ENCODE measurements at places on chromosomes 5 and 9.

GRCh38 chr5:27308153-27308552 is 269.8 kb upstream of the CDH9 start:
- no peaks in the 10 kb centered on the region for H3K36me3 ChIP-seq
- H3K27me3 ChIP-seq: no peaks in the 10 kb centered on the region
- no peak for DNase-seq
- no peak overlapping the region for H3K4me3 ChIP-seq

DNA sequence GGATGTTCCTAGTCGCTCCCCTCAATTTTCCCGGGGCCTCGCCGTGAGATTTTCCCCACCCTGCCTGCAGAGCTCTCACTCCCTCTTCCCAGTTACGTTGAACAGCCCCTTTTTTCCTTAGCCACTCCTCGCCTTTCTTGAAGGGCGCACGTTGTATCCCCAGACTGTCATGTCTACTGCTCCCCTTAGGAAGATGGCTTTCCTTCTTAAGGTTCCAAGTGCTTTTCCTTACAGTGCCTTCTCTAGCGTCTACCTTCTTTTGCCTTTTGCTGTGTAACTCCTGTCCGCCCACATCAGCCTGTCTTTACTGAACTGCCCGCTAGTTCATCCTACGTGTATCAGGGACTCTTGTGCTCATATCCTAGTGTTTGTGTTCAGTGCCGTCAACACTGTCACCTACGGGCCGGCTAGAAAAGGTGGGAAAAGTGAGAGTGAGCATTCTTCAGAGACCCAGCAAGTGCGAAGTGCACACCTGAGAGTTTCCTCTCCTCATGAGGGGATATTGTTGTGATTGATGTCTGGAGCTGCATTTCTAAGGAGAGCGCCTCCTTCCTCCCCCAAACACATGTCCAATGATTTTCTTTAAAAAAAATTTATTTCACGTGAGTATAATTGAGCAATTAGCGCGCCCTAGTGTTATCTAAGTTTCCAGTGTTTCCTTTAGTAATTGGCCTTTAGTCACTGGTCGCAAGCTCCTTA is 764 bp downstream of the CAMLG start:
- H3K4me1 ChIP-seq: peaks cover 7% of the 10 kb centered on the region
- no peak for DNase-seq
- no peaks in the 10 kb centered on the region for H3K27me3 ChIP-seq
- H3K27ac ChIP-seq: peak overlapping the region; percentile 98
- H3K36me3 ChIP-seq: peaks cover 3% of the 10 kb centered on the region

DNA sequence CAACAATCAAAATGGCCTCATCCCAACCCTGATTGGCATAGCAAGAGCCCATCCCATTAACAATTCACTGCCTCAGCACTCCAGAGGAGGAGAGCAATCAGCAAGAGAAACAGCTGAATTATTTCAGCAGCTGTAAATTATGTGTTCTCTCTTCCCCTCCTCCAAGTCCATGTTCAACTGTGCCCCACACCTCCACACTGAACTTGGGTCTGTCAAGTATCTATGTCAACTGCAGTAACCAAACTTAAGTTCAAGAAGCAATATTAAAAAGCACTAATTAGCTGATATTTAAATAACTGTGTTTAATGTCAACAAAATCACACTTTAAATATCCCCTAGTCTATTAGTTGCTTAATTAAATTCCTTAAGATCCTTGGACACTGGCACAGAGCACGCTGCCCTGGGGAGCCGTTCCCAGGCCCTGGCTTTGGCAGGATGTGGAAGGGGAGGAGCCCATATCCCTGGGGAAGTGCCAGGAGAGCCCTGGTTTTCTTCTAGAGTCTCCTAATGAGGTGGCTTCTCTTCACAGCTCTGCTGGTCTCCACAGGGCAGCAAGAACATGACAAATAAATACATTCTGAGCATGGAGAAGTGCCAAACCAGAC is 50.6 kb downstream of the SIL1 start:
- no peaks in the 10 kb centered on the region for H3K27me3 ChIP-seq
- DNase-seq: no peak
- H3K4me1 ChIP-seq: peaks cover 29% of the 10 kb centered on the region
- H3K27ac ChIP-seq: peak overlapping the region; percentile 3
- H3K36me3 ChIP-seq: no peaks in the 10 kb centered on the region
- no peak overlapping the region for H3K4me3 ChIP-seq

- no peak overlapping the region for H3K4me3 ChIP-seq
- DNase-seq: no peak
- H3K27ac ChIP-seq: no peak overlapping the region
- H3K27me3 ChIP-seq: no peaks in the 10 kb centered on the region
Observed at GRCh38 chr5:154206311-154206710, 15.8 kb downstream of the GALNT10 start.

DNA sequence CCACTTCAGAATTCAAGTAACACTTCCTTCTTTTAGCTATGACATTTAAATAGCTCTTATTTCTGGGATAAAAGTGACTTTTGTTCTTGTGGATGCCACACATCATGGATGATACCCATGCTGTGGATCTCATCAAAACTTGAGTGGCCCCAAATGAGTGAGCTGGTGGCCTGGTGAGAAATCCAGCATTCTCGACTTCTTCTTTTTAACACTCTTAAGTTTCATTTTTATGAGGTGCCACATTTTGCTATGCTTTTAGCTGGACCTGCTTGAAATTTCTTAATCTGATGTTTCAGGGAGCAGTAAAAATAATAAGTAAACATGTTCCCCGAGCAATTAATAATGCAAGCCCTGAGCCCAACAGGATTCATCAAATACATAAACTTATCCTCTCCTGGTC is 384.8 kb upstream of the MEF2C start:
- H3K27ac ChIP-seq: no peak overlapping the region
- no peaks in the 10 kb centered on the region for H3K36me3 ChIP-seq
- no peak overlapping the region for H3K4me3 ChIP-seq
- DNase-seq: no peak

GRCh38 chr5:62538017-62538942 is 40.3 kb upstream of the LRRC70 start:
- H3K4me1 ChIP-seq: no peaks in the 10 kb centered on the region
- no peak for DNase-seq
- H3K27me3 ChIP-seq: no peaks in the 10 kb centered on the region
- no peak overlapping the region for H3K27ac ChIP-seq
- H3K4me3 ChIP-seq: no peak overlapping the region

DNA sequence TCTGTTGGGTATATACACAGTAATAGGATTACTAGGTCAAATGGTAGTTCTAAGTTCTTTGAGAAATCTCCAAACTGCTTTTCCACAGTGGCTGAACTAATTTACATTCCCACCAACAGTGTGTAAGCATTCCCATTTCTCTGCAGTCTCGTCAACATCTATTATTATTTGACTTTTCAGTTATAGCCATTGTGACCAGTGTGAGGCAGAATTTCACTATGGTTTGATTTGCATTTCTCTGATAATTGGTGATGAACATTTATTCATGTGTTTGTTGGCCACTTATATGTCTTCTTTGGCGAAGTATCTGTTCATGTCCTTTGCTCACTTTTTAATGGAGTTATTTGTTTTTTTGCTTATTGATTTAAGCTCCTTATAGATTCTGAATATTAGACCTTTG is 596.2 kb upstream of the DAB2 start:
- no peaks in the 10 kb centered on the region for H3K4me1 ChIP-seq
- no peaks in the 10 kb centered on the region for H3K36me3 ChIP-seq
- no peaks in the 10 kb centered on the region for H3K27me3 ChIP-seq
- no peak overlapping the region for H3K4me3 ChIP-seq
- no peak overlapping the region for H3K27ac ChIP-seq

- no peaks in the 10 kb centered on the region for H3K4me1 ChIP-seq
- no peak overlapping the region for H3K4me3 ChIP-seq
- DNase-seq: no peak
- no peak overlapping the region for H3K27ac ChIP-seq
- H3K36me3 ChIP-seq: no peaks in the 10 kb centered on the region
Observed at GRCh38 chr5:30156156-30156555, 1037.3 kb upstream of the CDH6 start.

- peaks cover 9% of the 10 kb centered on the region for H3K4me1 ChIP-seq
- H3K36me3 ChIP-seq: no peaks in the 10 kb centered on the region
- H3K27me3 ChIP-seq: no peaks in the 10 kb centered on the region
- H3K4me3 ChIP-seq: no peak overlapping the region
Observed at GRCh38 chr5:153623751-153624450, 133.4 kb downstream of the GRIA1 start.

- no peak overlapping the region for H3K4me3 ChIP-seq
- H3K36me3 ChIP-seq: no peaks in the 10 kb centered on the region
- H3K27ac ChIP-seq: no peak overlapping the region
- H3K27me3 ChIP-seq: no peaks in the 10 kb centered on the region
Observed at GRCh38 chr5:56429110-56429561, 196.0 kb upstream of the ANKRD55 start.

- no peak overlapping the region for H3K27ac ChIP-seq
- H3K27me3 ChIP-seq: no peaks in the 10 kb centered on the region
- no peaks in the 10 kb centered on the region for H3K36me3 ChIP-seq
- DNase-seq: no peak
- H3K4me1 ChIP-seq: no peaks in the 10 kb centered on the region
Observed at GRCh38 chr5:55763746-55764420, 26.0 kb downstream of the DDX4 start.

DNA sequence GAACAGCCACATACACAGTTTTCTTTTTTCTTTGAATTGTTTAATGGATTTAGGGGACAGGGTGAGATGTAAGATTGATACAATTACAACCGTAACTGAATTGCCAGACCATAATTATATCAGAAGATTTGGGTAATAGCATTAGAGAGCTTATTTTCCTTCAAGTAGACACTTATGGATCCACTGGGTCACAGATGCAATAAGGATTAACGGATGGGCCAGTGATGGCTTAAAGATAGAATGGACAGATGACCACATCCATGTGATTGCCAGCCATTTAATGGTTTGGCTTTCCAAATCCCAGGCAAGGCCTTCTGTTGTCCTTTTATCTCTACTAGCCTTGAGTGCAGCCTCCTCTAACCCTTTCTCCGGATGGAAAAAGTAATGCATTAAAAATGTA is 94.7 kb upstream of the NUDT12 start:
- no peaks in the 10 kb centered on the region for H3K36me3 ChIP-seq
- no peaks in the 10 kb centered on the region for H3K4me1 ChIP-seq
- H3K27ac ChIP-seq: no peak overlapping the region
- H3K4me3 ChIP-seq: no peak overlapping the region

- H3K4me3 ChIP-seq: no peak overlapping the region
- H3K36me3 ChIP-seq: no peaks in the 10 kb centered on the region
- no peak for DNase-seq
- H3K4me1 ChIP-seq: no peaks in the 10 kb centered on the region
Observed at GRCh38 chr9:75397836-75398235, 309.5 kb downstream of the OSTF1 start.

DNA sequence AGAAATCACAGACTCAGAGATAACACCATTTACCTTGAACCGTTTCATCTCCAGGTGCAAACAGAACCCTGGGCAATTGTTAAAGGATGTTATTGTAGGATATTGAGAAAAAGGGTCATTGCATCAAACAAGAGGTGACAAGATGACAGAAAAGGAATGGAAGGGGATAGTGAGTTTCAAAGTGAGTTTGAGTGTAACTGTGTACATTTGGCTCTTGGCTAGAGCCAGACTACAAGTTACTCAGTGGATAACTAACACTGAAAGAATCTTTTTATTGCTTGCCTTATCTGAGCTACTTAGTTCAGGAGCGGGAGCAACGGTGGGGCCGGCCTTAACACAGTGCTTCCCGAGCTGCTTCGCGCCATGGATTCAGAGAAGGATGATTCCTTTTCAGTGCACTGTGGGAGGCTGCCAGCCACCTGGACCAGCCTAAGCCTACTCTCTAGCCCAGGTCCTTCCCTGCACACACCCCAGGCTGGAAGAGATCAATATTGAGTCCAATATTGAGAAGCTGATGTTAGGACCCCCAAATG is 193.4 kb downstream of the ATPSCKMT start:
- no peak overlapping the region for H3K27ac ChIP-seq
- H3K36me3 ChIP-seq: no peaks in the 10 kb centered on the region
- no peaks in the 10 kb centered on the region for H3K4me1 ChIP-seq

DNA sequence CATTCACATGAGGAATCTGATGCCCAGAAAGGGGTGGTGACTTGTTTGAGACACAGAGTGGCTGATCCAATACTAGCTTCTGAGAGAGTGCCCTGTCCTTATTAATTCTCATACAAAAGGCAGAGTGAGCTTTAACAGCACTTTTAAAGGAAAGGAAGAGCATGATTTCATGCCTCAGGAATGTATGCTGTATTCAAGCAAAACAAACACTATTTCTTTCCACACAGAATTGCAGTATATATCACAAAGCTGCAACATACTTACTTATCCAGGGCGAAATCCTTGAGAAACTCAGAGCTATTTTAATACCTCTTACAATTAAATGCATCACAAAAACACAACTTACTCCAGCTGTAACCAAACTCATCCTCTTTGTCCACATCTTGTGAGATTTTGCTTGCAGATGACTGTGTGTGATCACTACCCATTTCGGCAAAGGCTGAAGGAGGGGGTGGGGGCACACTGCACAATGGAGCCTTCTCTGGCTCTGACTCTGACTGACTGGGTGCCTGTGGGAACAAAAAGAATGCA is 139.8 kb downstream of the MPDZ start:
- no peak overlapping the region for H3K27ac ChIP-seq
- H3K4me3 ChIP-seq: no peak overlapping the region
- DNase-seq: no peak
- peaks cover 2% of the 10 kb centered on the region for H3K4me1 ChIP-seq

DNA sequence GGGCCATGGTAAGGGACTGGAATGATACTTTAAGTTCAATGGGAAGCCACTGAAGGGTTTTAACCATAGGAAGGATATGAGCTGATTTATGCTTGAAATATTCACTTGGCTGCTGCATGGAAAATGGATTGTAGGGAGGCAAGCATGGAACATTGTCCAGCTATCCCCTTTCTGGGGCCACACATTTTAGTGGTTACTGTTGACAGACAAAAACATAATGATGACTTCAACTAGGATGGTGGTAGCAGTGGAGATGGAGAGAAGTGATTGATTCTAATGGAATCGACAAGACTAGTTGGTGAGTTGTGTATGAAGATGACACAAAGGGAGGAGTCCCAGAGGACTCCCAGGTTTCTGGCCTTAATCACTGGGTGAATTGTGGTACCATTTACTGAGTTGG is 6.2 kb upstream of the FCHSD1 start:
- no peak for DNase-seq
- H3K4me3 ChIP-seq: no peak overlapping the region
- H3K27ac ChIP-seq: no peak overlapping the region
- H3K4me1 ChIP-seq: no peaks in the 10 kb centered on the region
- no peaks in the 10 kb centered on the region for H3K36me3 ChIP-seq
- H3K27me3 ChIP-seq: no peaks in the 10 kb centered on the region

Data from esophagus squamous epithelium (tissue), 5 donors.